Stomach (tissue), 19 donors: ENCODE measurements at places on chromosomes 5 and 9. TPM values are rescaled to one million over a fixed set of nuclear protein-coding genes. Genes with fewer than 3 reads are reported as not detected.

The CYLC2 gene
- polyA plus RNA-seq, result not detected

The CCL21 gene
- polyA plus RNA-seq, result 23.4 TPM

The LURAP1L gene
- polyA plus RNA-seq, result 11.9 TPM

The PRRX2 gene
- polyA plus RNA-seq, result 6.7 TPM

The KIF27 gene
- 0.46 TPM for polyA plus RNA-seq

The KCNN2 gene
- polyA plus RNA-seq, result 0.28 TPM

The UHRF2 gene
- polyA plus RNA-seq, result 9.4 TPM

The EPB41L4A gene
- polyA plus RNA-seq, result 4.4 TPM

The C5orf52 gene
- polyA plus RNA-seq, result not detected

The SVEP1 gene
- polyA plus RNA-seq, result 0.43 TPM

The ZNF622 gene
- 21.8 TPM for polyA plus RNA-seq

DNA sequence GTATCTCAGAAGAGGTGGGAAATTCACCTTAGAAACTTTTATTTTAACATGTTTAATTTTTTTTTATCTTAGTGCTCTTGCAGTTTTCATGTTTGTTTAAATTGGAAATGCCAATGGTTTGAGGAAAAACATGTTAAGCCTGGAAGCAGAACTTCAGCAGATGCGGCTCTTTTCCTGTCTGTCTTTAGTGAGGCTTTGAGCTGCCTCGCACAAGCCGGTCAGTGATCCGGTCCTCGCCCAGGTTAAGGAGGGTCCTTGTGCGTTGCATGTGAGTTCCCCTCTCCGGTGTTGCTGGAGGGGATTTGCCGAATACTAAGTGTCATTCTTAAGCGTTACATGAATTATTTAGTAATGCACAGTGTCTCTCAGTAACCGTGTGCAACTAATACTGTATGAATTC, 9.4 kb upstream of the PLEKHG4B start:
- no peak overlapping the region for H3K4me3 ChIP-seq
- H3K27me3 ChIP-seq, result no peaks in the 10 kb centered on the region
- peaks cover 12% of the 10 kb centered on the region for H3K4me1 ChIP-seq
- no peak for DNase-seq
- H3K36me3 ChIP-seq, result no peaks in the 10 kb centered on the region

GRCh38 chr5:118249386-118249785, 739.0 kb downstream of the DTWD2 start:
- H3K4me3 ChIP-seq, result no peak overlapping the region
- no peaks in the 10 kb centered on the region for H3K27me3 ChIP-seq
- no peaks in the 10 kb centered on the region for H3K36me3 ChIP-seq
- no peak overlapping the region for H3K27ac ChIP-seq

GRCh38 chr5:147752033-147752432, 30.5 kb downstream of the JAKMIP2 start:
- H3K27ac ChIP-seq, result no peak overlapping the region
- DNase-seq, result no peak
- H3K36me3 ChIP-seq, result no peaks in the 10 kb centered on the region
- no peaks in the 10 kb centered on the region for H3K4me1 ChIP-seq
- H3K27me3 ChIP-seq, result no peaks in the 10 kb centered on the region

- H3K36me3 ChIP-seq, result no peaks in the 10 kb centered on the region
- H3K27me3 ChIP-seq, result no peaks in the 10 kb centered on the region
- no peaks in the 10 kb centered on the region for H3K4me1 ChIP-seq
- DNase-seq, result no peak
- no peak overlapping the region for H3K27ac ChIP-seq
- no peak overlapping the region for H3K4me3 ChIP-seq
Measured at GRCh38 chr5:16963821-16964220, 27.7 kb upstream of the MYO10 start.

- no peaks in the 10 kb centered on the region for H3K4me1 ChIP-seq
- no peak overlapping the region for H3K27ac ChIP-seq
- no peaks in the 10 kb centered on the region for H3K27me3 ChIP-seq
Measured at GRCh38 chr5:152560512-152561137, 155.5 kb upstream of the NMUR2 start.

- no peak overlapping the region for H3K27ac ChIP-seq
- H3K4me3 ChIP-seq, result no peak overlapping the region
- no peak for DNase-seq
- no peaks in the 10 kb centered on the region for H3K4me1 ChIP-seq
- H3K27me3 ChIP-seq, result no peaks in the 10 kb centered on the region
Measured at GRCh38 chr5:652773-653350, 40.3 kb downstream of the TPPP start.

DNA sequence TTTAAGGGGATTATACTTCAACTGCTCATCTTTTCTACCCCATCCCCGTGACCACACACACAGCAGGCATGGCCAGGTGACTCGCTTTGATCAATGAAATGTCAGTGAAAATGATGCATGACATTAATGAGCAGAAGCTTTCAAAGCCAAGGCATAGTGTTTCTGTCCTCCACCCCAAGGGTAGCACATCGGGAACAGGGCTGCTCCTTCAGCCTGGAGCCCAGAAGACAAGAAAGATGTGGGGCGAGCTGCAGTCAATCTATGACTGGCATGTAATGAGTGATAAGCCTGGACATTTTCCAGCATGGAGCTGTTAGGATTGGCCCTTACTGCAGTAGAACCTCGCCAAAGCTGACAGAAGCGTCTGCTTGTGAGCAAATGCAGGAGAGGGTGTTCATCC, 122.6 kb upstream of the IRX2 start:
- H3K27me3 ChIP-seq, result no peaks in the 10 kb centered on the region
- H3K4me1 ChIP-seq, result no peaks in the 10 kb centered on the region
- H3K36me3 ChIP-seq, result no peaks in the 10 kb centered on the region
- no peak overlapping the region for H3K4me3 ChIP-seq

GRCh38 chr9:29208670-29209069, 1635.4 kb upstream of the C9orf72 start:
- H3K4me3 ChIP-seq, result no peak overlapping the region
- DNase-seq, result peak; percentile 13
- H3K4me1 ChIP-seq, result peaks cover 15% of the 10 kb centered on the region
- no peaks in the 10 kb centered on the region for H3K36me3 ChIP-seq
- H3K27ac ChIP-seq, result no peak overlapping the region

- DNase-seq, result peak; percentile 17
- peaks cover 93% of the 10 kb centered on the region for H3K27me3 ChIP-seq
- no peak overlapping the region for H3K27ac ChIP-seq
- H3K4me1 ChIP-seq, result peaks cover 21% of the 10 kb centered on the region
Measured at GRCh38 chr5:88679638-88680037, 203.3 kb downstream of the MEF2C start.

- H3K27ac ChIP-seq, result no peak overlapping the region
- no peaks in the 10 kb centered on the region for H3K27me3 ChIP-seq
Measured at GRCh38 chr9:83030391-83031107, 32.4 kb downstream of the RASEF start.

DNA sequence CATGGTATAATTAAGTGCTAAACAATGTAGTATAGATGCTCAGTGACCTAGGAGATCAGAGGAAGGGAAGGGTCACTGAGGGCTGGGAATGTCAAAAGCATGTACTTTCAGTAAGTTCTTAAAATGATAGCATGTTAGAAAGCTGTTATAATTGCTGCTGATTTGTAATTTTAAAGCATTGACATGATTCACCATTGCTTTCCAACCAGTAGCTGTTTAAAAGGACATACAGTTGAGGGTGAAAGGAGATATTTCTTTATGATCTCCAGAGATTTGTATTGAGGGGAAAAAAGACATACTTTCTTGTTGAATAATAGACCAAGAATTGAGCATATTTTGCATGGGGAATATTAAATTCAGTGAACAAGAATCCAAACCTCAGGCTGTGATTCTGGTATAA, 1.2 kb upstream of the SLC1A3 start:
- H3K4me1 ChIP-seq, result peaks cover 23% of the 10 kb centered on the region
- no peak overlapping the region for H3K27ac ChIP-seq

GRCh38 chr9:70092190-70092589, 48.5 kb downstream of the MAMDC2 start:
- H3K27me3 ChIP-seq, result no peaks in the 10 kb centered on the region
- H3K27ac ChIP-seq, result peak overlapping the region; percentile 26
- no peak for DNase-seq
- no peaks in the 10 kb centered on the region for H3K4me1 ChIP-seq
- H3K36me3 ChIP-seq, result no peaks in the 10 kb centered on the region

- H3K27me3 ChIP-seq, result no peaks in the 10 kb centered on the region
- H3K36me3 ChIP-seq, result no peaks in the 10 kb centered on the region
- no peak overlapping the region for H3K4me3 ChIP-seq
- no peak for DNase-seq
Measured at GRCh38 chr5:119347991-119348390, 7.8 kb upstream of the TNFAIP8 start.

DNA sequence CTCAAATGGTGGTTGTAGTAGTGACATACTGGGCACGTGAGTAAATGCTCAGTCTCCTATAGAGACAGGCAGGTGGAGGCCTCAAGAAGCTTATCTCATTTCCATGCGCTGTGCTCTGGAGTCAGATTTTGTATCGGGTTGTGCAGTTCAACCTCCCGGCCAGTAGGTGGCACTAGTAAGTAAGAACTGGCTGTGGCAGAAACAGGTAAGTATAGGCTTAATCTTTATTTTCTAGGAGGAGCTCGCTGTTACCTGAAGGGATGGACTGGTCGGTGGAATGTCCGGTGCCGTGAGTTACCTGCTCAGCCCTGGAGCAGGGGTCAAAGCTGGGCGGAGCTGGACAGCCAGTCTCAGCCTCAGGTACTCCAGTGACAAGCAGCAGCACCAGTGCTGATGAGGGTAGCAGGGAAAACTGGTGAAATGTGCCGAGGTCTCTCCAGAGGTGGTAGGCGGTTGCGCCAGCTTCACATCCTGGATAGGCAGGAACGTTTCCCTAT, 880.1 kb upstream of the SEMA6A start:
- H3K36me3 ChIP-seq, result no peaks in the 10 kb centered on the region
- no peaks in the 10 kb centered on the region for H3K4me1 ChIP-seq
- H3K27me3 ChIP-seq, result no peaks in the 10 kb centered on the region

DNA sequence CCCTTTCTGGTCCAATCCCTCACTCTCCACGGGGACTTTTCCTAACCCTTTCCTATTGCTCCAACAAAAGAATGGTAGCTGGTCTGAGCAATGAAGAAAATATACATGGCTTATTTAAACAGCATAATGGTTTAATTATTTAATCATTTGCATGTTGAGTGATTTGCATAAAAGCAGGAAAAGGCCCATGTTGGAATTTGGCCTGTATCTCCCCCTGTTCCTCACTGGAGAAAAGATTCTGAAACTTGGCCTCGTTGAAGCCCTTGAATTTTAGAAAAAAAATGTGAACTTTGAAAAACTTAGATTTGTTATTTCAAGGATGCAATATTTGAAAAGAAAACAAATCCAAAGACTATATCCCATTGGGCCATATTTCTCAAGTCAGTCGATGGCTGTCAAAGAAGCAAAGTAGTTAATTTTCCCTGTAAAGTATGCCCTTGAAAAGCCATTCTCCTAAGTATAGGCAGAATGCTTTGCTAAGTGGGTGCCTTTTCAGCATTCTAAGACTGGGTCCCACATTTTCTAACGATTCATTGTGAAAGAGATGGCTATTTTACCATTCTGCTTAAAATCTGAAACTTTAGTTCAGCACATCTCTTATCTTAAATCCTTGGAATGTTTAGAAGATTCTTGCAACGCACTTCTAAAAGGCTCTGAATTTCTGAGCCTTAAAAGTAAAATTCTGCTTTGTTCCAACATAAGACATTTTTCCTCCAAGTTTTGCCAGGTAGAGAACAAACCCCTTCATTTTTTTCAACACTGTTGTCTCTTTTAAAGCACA, 428.8 kb downstream of the ARHGEF28 start:
- no peak overlapping the region for H3K4me3 ChIP-seq
- no peak overlapping the region for H3K27ac ChIP-seq
- no peaks in the 10 kb centered on the region for H3K4me1 ChIP-seq
- H3K36me3 ChIP-seq, result no peaks in the 10 kb centered on the region
- peak; percentile 27 for DNase-seq

DNA sequence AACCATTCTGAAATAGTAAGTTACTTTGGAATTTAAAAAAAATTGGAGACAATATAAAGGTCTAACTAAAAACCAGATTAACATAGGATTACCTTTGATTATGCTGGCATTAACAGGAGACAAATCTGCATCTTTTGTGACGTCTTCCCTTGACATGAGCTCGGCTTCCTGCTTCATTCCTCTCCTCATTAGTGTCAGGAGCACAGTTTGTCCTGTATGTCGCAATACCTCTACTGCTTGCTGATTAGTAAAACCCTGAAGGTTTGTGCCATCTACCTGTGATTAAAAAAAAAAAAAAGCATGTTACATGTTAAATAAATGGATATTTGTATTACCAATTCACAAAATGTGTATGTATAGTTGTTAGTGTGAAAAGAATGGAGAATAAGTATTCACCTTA, 73.7 kb downstream of the MPDZ start:
- no peaks in the 10 kb centered on the region for H3K27me3 ChIP-seq
- no peak overlapping the region for H3K27ac ChIP-seq
- peaks cover 34% of the 10 kb centered on the region for H3K36me3 ChIP-seq
- H3K4me1 ChIP-seq, result no peaks in the 10 kb centered on the region
- H3K4me3 ChIP-seq, result no peak overlapping the region

DNA sequence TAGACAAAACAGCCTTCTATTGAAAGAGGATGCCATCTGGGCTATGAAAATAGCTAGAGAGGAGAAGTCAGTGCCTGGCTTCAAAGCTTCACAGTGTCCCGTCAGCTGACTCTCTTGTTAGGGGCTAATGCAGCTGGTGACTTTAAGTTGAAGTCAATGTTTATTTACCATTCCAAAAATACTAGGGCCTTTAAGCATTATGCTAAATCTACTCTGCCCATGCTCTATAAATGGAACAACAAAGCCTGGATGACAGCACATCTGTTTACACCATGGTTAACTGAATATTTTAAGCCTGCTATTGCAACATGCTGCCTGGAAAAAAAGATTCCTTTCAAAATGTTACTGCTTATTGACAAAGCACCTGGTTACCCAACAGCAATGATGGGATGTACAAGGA, 309.1 kb downstream of the NTRK2 start:
- DNase-seq, result no peak
- no peak overlapping the region for H3K4me3 ChIP-seq
- no peak overlapping the region for H3K27ac ChIP-seq
- H3K27me3 ChIP-seq, result no peaks in the 10 kb centered on the region
- no peaks in the 10 kb centered on the region for H3K4me1 ChIP-seq

DNA sequence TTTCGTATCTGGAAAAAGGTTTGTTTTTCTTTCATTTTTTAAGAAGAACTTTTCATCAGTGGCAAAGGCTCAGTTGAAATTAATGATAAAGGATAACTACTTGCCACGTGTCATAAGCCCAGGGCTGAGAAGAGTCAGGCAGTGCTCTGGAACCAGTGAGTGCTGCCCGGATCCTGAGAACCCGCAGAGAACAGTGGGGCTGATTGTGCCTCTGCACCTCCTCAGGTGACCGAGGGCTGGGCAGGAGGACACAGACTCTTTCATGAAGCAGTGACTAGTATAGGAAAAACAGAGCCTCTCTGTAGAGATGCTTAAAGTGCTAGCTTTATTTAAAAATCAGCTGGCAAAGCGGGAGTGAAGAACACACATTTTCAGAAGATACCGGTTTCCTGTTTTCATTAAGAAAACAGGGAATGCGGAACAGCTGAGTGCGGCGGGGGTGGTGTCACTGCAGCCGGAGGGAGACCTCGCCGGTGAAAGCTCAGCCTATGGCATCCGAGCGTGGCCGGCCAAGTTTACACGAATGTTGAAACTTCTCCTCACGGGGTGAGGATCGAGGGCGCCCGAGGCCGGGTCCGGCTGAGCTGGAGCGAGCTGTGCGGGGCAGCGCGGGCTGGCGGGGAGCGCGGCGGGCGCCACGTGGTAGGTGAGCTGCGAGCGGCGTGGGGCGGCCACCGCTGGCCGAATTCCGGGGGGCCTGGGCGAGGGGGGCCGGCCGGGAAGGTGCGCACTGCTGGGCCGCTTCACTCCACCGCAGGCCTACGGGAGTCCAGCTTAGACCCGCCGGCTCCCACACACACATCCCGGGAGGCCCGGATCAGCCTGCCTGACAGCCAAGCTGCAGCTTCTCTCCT, 134.7 kb upstream of the DMRT1 start:
- peak overlapping the region; percentile 88 for H3K27ac ChIP-seq
- DNase-seq, result peak; percentile 78
- peak overlapping the region; percentile 60 for H3K4me3 ChIP-seq
- H3K27me3 ChIP-seq, result no peaks in the 10 kb centered on the region
- peaks cover 72% of the 10 kb centered on the region for H3K4me1 ChIP-seq
